ENCODE measurements at places on chromosomes 3 and 15.

- no peak for DNase-seq
Measured at GRCh38 chr3:64368257-64369020, 143.2 kb upstream of the PRICKLE2 start.

DNA sequence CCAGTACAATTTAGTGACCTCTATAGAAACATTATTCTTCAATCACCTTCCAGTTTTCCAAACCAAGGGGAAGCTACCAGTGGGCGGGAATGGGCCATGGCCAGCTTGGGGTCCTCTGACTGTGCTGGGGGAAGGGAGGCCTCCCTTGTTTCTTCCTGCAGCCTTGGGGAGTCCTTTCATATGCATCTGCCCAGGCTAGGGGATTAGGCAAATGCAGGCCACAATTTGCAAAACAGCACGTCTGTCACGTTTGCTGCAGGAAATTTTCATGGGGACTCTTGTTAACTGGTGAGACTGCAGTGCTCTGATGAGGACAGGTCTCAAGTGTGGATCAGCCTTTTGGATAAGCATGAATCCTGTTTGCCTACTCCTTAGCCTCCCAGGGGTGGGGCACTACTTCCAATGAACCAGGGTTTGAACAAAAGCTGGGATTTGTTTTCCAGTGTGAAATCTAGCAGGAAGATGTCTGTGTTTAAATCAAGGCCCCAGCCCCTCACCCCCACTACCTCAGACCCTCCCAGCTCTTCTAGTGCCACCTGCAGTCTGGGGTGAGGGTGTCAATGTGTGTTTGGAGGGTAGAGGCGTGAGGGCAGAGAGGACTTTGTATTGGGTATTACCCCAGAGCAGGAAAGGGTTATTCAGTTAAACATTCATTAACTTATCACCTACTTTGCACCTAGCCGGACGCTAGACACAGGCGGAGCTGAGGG is 219.9 kb downstream of the OPA1 start:
- DNase-seq: no peak

DNA sequence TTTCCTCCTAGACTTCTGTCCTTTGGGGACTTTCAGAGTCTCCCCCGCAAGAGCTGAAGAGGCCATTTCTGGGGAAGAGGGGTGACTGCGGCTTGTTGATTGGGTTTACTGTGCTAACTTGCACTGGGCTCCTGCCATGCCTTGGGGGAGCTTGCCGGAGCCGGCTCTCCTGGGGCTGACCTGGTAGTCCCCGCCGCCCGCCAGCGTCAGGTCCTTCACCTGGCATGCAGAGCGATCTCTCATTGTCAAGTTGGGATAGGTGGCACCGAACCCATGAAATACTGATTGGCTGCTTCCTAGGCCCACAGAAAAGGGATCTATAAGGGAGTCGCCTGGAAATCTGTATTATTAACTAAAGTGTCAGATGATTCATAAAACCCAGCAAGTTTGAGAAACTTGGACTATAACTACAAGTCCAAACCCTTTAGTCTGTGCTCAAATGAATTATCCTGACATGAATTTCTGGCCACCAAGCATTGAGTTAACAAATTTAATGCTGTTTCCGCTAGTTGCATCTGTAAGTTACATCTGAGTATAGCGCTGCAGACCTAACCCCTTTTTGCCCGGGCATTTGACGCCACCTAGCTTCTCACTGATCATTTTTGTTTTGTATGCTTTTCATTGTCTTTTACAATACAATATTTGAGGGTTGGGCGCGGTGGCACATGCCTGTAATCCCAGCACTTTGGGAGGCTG is 607 bp upstream of the IMP3 start:
- peak; percentile 67 for DNase-seq

DNA sequence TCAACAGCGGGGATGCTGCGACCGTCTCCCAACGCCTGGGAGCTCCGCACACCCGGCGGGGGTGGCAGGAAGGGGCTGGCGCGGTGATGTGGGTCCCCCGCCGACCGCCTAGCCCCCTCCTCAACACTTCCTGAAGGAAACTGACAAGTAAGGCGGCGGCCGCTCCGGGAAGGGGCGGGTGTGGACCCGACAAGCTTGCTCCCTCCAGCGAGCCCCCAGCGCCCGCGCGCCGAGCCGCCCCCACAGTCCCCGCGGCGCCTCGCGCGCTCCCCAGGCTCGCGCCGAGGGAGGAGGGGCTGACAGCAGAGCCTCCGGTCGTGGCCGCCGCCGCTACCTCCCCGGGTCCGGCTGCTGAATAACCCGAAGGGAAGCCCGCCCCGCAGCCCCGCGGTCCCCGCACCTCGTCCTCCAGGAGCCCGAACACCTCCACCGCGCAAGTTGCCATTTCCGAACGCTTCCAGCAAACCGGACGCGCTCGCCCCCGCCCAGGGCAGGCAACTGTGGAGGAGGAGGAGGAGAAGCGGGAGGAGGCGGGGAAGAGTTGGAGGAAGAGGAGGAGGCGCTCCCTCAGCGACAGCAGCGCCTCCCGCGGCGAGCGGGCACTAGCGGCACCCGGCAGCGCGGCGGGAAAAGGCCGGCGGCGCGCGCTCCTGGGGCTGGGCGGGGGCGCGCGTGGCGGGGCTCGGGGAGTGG is at the start of gene NEDD4:
NEDD4 (minus strand) TSS at position 502 of the 693 bp plus-strand sequence; CDS start at position 445, 57 bp downstream.
- DNase-seq: peak; percentile 79

DNA sequence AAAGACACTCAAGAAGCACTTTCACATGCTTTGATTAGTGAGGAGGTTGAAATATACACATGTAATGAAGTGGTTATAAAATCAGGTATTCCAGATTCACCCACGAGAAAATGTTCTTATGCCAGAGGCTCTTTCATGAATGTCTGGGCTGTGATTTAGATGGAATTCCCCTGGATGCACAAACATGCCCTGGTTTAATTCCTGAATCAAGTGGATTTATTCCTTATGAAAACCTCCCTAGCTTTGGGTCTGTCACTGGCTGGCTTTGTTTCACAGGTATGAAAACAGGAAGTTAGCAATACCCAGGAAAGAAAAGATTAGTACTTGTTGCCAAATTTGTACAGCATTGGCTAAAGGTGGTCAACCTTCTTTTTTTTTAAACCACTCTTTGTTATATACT is 1123.0 kb downstream of the ROBO1 start:
- DNase-seq: no peak

DNA sequence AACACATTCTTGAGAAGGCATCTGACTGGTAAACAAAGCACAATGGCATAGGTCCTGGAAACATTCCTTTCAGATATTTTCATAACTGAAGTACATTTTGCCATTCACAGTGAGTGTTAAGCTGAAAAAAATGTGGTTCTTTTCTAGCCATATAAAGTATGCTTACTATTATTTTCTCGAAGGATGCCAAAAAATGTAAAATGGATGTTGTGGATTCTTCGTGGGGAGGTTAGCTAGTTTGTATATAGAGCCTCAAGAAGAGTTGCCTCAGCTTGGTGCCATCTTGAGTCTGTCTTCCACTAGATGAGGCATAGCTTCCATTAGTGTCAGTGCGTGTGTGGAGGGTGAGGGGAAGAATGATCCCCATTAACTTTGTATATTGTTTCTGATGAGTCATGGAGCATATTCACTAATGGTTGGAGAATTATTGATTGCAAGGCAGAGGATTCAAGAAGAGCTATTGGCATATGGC is 4.1 kb downstream of the MBNL1 start:
- no peak for DNase-seq

DNA sequence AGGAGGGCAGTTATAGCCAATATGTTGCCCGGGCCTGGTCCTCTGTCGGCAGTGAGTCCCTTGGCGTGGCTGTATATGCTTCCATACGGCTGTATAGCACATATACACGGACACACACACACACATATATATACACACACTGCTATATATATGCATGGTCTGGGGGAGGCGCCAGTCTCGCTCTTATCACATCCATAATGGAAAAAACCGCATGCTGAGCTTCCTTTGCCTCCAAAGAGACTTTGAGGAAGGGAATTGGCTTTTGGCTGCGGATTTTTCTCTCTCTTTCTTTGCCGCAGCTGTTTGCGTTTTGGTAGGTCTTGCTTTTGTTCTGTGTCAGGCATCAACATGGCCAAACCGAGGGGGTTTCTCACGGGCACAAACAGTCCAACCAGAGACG is 11.3 kb upstream of the TMEM115 start:
- DNase-seq: no peak

- no peak for DNase-seq
Measured at GRCh38 chr3:161137260-161137659, 32.1 kb upstream of the B3GALNT1 start.

- peak; percentile 9 for DNase-seq
Measured at GRCh38 chr3:354432-354831, 157.9 kb downstream of the CHL1 start.

- DNase-seq: no peak
Measured at GRCh38 chr3:124558991-124559845, 171.0 kb upstream of the UMPS start.

DNA sequence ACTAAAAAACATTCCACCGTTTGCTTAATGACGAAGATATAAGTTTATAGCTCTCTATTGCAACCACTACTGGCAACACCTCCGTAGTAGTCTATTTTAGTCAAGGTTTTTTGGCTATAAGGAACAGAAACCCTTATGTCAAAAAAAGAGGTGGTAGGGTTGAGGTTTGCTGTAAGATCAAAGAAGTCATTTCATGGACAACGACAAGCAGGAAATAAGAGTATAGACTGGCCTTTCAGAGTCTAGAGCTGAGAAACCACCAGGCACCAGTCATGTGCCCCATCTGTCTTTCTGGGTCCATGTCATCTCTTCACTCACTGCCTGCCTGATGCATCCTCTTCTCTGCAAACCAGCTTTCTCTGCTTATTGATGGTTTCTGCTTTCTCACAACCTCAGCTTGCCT is 42.7 kb downstream of the THBS1 start:
- peak; percentile 81 for DNase-seq

DNA sequence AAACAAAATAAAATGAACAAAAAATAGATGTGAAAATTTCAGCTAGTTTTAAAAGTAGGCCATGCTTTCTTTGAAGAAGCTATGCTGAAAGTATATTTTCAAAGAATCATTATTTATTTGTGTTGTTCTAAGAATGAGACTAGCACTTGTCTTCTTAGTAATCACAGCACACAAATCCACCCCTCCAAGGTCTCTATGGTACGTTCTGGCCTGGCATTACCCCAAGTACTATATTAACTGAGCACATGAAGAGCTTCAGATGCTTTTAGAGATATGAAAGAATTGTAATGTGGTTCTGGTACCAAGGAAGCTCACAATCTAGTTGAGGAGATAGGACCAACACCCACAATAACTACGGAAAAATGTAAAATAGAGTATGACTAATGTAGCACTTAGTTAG is 416.5 kb downstream of the PLCL2 start:
- no peak for DNase-seq

DNA sequence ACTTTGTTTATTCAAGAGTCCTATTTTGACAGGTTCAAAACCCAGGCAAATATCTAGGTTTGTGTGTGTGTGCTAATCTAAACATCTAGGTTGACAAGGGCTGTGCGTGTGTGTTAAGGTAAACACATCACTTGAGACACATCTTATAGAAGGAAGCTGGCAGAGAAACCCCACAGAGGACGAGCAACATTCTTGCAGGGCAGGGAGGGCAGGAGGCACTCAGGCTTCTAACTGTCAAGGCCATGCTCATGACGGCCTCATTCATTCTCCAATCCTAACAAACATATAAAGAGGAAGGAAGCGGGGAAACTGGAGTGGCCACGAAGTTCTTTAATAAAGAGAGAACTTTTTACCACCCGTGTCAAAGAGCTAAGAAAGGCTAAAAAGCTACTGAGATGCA is 43.4 kb downstream of the SLCO2A1 start:
- no peak for DNase-seq

DNA sequence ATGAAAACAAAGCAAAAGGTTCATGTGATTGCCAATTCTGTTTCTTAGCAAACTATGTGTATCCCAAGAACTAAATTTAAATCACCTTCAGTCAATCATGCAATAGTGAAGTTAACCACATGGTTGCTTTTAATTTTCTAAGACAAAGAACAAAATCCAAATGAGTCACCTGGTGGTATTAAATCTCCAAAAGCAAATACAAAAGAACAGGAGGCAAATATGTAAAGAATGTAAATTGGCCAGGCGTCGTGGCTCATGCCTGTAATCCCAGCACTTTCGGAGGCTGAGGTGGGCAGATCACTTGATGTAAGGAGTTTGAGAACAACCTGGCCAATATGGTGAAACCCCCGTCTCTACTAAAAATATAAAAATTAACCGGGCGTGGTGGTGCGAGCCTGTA is 54.2 kb upstream of the PIK3R4 start:
- DNase-seq: no peak

GRCh38 chr15:57421551-57421950 is 45.2 kb downstream of the CGNL1 start:
- no peak for DNase-seq

GRCh38 chr3:12509466-12509865 is 25.2 kb downstream of the TSEN2 start:
- no peak for DNase-seq

GRCh38 chr15:90901175-90902039 is 1.7 kb upstream of the MAN2A2 start:
- DNase-seq: no peak

- DNase-seq: no peak
Measured at GRCh38 chr15:79195802-79196201, 86.7 kb upstream of the ANKRD34C start.

- no peak for DNase-seq
Measured at GRCh38 chr3:66692042-66692765, 191.4 kb upstream of the LRIG1 start.

DNA sequence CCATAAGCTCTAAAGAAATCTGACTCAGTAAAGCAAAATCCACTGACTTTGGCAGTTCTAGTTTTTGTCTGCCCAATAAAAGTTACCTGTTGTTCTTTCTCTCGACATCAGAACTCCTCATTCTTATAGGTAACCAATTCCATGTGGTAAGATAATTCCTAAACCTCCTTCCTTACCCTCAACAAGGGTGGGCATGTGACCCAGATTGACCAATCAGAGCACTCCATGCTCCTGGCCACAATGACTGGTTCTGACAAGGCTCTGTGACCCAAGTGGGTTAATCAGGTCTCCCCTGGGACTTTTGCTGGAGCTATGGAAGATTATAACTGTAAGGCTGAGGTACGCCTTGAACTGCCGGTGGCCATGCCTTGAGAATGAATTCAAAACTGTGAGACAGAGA is 31.7 kb downstream of the LINS1 start:
- DNase-seq: no peak

- DNase-seq: no peak
Measured at GRCh38 chr15:51621155-51621765, 1.3 kb downstream of the DMXL2 start.

- no peak for DNase-seq
Measured at GRCh38 chr15:72940229-72940622, 112.0 kb upstream of the NEO1 start.

DNA sequence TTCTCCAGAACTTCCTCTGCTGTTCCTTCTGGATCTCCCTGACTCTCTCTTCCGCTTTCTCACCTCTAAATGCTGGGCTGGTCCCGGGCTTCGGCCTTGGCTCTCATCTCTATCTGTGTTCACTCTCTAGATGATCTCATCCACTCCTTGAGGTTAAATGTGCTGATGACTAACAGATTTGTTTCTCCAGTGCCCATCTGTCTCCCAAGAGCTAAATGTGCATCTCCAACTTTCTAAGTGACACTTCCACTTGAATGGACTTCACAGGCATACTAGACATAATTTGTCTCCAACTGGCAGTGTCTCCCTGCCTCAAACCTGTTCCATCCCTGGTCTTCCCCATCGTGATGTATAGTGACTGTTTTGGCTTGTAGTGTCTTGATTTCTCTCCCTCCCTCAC is 95.3 kb downstream of the ITPR1 start:
- no peak for DNase-seq

- DNase-seq: no peak
Measured at GRCh38 chr3:150610785-150611184, 7.7 kb downstream of the SELENOT start.

GRCh38 chr15:52076889-52077781 is 35.4 kb downstream of the BCL2L10 start:
- no peak for DNase-seq

- no peak for DNase-seq
Measured at GRCh38 chr3:172152874-172153273, 113.5 kb downstream of the FNDC3B start.
